ENCODE measurements at places on chromosomes 7 and 10. TPM values are rescaled to one million over a fixed set of nuclear protein-coding genes. Genes with fewer than 3 reads are reported as not detected.
A peak's percentile ranks its signal among the peaks of the same experiment; 100 is the strongest.

DNA sequence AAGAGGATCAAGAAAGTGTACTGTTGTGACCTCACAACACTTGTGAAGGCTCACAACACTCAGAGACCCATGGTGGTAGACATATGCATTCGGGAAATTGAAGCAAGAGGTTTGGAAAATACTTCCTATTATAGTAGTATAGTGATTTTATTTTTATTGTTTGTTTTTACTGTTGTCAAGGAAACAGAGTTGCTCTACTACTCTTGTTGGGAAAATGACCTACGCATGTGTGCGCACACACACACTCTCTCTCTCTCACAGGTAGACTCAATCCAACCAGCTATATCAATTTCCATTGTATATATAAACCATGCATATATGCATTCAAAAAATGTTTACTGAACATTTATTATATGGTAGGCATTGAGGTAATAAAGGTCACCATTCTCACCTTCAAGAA lies 63.7 kb upstream of the PRR15 start:
- no peak for DNase-seq

DNA sequence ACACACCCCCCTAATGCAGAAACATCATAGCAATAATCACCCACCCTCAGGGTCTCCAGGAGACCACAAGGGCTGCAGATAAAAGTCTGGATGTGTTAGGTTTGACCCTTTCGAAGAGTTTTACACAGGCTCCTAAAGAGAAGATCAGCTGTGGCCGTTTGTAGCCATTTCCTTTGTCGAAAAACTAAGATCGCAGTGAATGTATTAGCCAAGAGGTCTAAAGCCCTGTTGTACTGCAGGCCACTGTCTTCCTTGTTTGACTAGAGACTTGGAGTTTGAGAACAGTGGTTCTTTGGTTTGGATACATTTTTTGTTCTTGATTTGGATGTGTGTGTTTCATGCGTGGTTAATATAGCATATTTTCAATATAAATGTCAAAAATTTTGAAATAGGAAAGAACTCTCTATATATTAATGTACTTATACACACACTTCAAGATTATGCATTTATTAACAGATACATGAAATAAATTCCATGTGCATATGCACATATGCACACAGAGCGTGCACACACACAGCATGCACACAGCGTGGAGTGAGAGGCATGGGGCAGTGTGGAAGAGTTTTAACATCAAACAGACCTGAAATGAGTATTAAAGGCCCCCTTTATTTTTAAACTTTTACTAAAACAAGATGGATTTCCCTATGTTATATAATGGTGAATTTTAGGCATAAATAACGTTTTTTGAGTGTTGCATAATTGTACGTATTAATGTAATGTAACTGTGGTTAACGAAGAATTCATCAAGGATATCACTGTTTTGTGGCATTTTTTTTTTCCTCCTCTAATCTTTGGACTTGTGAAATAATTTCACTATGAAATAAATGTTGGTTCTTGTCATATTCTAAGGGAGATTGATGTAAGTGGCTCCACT lies 2.2 kb downstream of the IKZF1 start:
- no peak for DNase-seq

Gene SPDYE1
- not detected for total RNA-seq

GRCh38 chr7:140262242-140262903 lies 85.6 kb upstream of the KDM7A start:
- DNase-seq, result no peak

GRCh38 chr7:30912986-30913811 lies 1.5 kb downstream of the AQP1 start:
- peak; percentile 59 for DNase-seq

- DNase-seq, result peak; percentile 85
Measured at GRCh38 chr10:133158756-133159610, 1.0 kb upstream of the KNDC1 start.

DNA sequence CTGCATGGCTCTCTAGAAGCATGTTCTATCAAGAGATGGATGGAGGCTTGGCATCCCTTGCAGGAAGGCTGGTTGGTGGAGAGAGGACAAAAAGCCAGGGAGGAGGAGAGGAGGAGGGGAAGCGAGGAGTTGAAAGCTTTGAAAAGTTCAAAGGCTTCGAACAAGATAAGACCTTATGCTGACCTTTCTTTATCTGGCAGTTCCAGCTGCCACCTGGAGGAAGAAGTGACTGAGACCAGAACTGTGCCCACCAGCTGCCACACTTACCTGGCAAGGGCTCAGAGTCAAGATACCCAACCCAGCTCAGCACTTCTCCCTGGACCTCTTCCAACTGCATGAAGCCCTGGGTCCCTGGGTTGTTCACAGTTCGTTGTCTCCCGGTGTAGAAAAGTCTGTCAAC lies 14.8 kb downstream of the CCL24 start:
- DNase-seq, result no peak

Measured in endodermal cell (in vitro differentiated cells).